ENCODE measurements at places on chromosomes 5 and 9.

DNA sequence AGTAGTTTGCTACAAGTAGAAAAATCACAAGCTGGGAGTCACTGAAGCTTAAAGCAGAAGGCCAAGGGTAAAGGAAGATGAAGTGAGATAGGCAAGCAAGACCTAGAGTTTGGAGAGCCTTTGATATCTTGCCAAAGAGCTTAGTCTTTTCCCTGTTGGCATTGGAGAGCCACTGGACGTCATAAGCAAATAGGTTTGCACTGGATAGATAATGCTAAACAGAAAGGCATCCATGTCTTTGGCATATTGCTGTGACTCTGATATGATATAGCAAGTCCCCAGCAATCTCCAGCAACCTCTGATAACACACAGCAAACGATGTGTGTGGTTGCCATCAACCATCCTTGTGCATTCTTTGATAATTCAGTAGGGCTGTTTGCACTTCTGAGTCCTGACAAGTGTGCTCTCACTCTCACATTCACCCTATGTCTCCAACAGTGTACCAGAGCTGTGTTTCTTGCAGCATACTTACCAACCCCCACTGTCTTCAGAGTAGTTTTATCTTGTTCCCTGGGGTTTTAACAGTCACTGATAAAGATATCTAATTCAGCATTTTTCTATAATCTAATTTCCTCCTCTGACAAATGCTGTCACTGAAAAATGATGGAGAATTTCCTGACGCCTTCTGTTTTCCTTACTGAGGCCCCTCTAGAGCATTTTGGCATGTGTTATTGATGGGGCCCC, 16.9 kb upstream of the FREM1 start:
- DNase-seq = no peak

- DNase-seq = no peak
Observed at GRCh38 chr5:175003531-175003930, 279.1 kb downstream of the MSX2 start.

GRCh38 chr5:32233220-32233695, 59.1 kb upstream of the GOLPH3 start:
- DNase-seq = no peak

- DNase-seq = no peak
Observed at GRCh38 chr9:93699650-93700049, 123.3 kb downstream of the PHF2 start.

GRCh38 chr9:124452841-124453585, 2.8 kb downstream of the ADGRD2 start:
- DNase-seq = no peak

DNA sequence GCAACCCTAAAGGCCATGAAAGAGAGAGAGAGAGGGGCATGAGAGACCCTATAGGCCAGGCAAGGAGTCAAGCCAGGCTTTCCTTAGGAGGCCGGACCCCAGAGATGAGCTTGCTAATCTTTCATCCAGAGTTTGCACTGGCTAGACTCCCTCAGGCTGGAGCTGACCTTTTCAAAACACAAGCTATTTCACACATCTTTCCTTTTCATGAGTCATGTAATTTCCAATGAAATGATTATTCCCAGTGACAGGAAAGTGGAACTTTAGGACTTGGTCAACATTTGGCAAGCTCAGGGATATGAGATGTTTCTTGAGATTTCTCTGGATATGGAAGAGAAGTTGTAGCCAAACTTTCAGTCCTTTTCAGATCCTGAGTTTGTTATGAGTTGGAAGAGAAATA, 117.7 kb downstream of the TARS1 start:
- DNase-seq = no peak

DNA sequence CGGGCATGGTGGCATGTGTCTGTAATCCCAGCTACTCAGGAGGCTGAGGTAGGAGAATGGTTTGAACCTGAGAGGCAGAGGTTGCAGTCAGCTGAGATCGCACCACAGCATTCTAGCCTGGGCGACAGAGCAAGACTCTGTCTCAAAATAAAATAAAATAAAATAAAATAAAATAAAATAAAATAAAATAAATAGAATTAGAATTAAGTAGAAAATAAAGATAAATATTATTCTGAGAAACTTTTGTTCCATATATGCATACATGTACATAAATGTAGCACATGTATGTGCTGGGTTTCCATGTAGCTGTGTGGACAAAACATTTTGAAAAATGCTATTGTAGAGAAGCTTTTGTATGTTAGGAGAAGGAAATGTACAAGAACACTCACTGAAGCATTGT, 129.4 kb upstream of the VLDLR start:
- DNase-seq = no peak

DNA sequence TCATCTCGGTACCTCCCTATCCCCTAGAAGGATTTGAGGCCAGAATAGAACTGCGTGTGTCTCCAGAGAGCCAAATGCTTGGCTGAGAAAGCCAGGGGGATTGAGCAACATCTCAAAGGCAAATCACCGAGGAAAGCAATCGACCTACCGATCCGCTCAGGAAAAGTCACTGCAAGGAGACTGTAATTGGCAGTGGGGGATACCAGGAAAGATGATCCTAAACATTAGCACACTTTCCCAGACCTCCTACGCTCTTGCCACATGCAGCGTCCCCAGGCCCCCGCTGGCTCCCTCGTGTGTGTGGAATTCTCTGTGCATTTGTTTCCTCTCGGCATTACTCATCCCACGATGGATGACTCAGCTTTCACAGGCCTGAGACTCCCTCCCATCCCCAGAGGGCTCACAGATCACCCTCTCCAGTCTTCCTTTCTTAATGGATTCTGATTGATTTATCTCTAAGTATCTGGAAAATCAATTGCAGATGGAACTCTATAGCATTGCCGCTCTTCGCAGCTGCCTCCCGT, 82.2 kb upstream of the ICE1 start:
- no peak for DNase-seq

DNA sequence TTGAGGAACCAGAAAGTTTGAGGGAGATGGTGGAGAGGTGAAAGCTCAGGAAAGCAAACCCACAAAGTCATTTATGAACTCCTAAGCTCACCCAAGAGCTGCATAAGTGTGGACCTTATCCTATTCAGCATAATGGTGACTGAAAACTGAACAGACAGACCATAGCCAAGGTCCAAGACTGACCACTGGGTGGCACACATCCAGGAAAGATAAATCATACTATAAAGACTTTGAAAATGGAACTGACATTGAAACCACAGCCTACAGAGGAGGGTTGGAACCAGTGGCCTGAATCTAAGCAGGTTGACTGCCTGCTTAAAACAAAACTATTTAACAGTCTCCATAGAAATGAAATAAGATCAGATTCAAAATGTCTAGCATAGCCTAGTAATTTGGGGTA, 121.0 kb upstream of the RGS7BP start:
- DNase-seq = no peak

GRCh38 chr9:100602342-100602801, 24.5 kb downstream of the CAVIN4 start:
- no peak for DNase-seq

GRCh38 chr5:112743631-112744030, 5.9 kb downstream of the APC start:
- no peak for DNase-seq
